ENCODE measurements at places on chromosomes 6 and 20. TPM values are rescaled to one million over a fixed set of nuclear protein-coding genes. Genes with fewer than 3 reads are reported as not detected.

TSHZ2 gene
- total RNA-seq: not detected

ATP6V1G2 gene
- total RNA-seq: 0.98 TPM

HEY2 gene
- not detected for total RNA-seq

PTK6 gene
- total RNA-seq: 3.1 TPM

RFX6 gene
- total RNA-seq: not detected

ZSCAN12 gene
- 1.8 TPM for total RNA-seq

SIRPB2 gene
- not detected for total RNA-seq

GPR6 gene
- not detected for total RNA-seq

SLC26A8 gene
- 0.08 TPM for total RNA-seq

FAM110A gene
- 10.3 TPM for total RNA-seq

PPARD gene
- 4.8 TPM for total RNA-seq

TFAP2B gene
- not detected for total RNA-seq

DSP gene
- 45.9 TPM for total RNA-seq

LY6G6D gene
- total RNA-seq: not detected

GPLD1 gene
- total RNA-seq: 0.77 TPM

SGK2 gene
- 6.7 TPM for total RNA-seq

ARMC12 gene
- total RNA-seq: 0.76 TPM

THBD gene
- total RNA-seq: 94.3 TPM

MROH8 gene
- 1.2 TPM for total RNA-seq

TCF15 gene
- not detected for total RNA-seq
